Left cardiac atrium (tissue), 4 donors: ENCODE measurements at places on chromosomes 16 and 17. TPM values are rescaled to one million over a fixed set of nuclear protein-coding genes. Genes with fewer than 3 reads are reported as not detected.

DNA sequence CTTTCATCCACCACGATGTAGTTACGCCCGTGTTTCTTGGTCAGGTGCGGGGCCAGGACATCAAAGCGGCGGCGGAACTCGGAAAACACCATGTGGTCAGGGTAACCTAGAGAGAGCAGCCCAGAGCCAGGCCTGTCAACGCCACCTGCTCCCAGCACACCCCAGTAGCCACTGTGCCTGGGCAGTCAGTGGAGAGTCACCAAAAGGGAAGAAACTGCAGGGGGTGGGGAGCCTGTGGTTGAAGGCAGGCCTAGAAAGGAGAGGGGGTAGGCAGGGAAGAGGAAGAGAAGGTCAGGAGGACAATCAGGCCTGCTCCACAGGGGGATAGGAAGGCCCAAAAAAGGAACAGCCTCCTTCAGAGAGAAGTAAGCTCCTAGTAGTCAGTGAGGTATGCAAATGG is 64.1 kb downstream of the PIPOX start:
- DNase-seq, result no peak

DNA sequence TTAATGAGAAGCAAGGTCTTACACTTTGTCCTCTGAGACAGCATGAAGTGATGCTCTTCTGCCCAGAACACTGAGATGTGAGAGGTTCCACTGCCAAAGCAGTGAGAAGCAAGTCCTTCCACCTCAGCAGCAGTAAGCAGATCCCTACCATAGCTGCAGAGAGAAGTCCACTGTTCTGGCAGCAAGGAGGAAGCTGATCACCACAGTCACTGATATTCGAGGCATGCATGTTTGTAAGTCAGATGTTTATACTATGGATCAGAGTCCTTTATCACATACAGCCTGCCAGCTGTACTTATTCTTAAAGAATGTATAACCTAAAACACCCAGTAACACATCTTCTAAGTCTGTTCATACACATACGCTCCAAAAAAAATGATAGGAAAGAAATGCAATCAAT is 18.2 kb upstream of the METTL2A start:
- no peak for DNase-seq

- DNase-seq, result no peak
Observed at GRCh38 chr16:51433599-51433998, 282.5 kb upstream of the SALL1 start.

DNA sequence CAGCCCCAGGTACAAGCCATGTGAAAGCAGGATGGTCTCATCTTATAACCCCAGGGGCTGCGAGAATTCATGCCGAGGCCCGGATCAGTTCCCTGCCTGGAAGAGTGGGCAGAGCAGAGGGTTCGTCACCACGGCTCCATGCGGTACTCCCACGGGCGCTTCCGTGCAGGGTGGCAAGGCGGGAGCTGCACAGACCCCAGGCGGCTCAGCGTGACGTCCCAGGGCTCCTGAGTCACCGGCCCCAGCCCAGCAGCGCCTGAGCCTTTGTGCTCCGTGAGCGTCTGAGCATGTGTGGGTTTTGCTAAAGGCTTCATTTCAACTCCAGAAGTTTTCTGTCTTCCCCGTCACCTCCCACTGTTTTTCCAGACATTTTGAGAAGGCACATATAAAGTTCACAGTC is 71.2 kb upstream of the CHMP6 start:
- no peak for DNase-seq

DNA sequence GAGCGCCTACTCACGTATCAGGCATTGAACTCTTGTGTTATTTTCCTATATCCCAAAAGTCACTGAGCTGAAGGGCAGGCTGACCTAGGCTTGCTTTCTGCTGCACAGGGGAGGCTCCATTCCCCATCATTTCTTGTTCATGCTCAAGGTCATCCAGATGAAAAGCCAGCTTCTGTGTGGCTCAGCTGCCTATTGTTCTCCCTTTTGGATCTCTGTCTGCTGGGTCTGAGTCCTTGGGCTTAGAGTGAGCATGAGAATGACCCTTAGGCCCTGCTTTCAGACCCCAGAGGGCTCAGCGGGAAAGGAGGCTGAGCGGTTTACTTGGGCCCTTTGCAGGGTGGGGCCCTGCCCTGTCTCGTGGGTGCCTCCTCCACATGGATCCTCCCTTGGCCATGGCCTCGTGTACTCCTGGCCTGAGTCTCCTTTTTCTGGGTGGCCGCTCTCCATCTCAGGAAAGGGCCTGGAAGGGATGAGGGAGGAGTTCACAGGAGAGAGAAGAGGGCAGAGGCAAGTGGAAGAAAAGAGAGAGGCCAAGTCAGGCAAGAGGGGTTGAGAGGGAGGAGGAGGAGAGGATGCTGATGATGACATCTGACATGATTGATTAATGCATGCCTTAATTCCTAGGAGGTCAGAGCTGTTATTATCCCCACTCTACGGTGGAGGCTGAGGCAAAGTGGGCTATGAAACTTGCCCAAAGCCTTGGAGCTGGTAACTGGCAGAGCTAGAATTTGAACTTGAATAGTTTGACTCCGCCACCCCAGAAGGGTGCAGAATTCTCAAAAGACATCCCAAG is 19.8 kb upstream of the MAP3K14 start:
- DNase-seq, result no peak

DNA sequence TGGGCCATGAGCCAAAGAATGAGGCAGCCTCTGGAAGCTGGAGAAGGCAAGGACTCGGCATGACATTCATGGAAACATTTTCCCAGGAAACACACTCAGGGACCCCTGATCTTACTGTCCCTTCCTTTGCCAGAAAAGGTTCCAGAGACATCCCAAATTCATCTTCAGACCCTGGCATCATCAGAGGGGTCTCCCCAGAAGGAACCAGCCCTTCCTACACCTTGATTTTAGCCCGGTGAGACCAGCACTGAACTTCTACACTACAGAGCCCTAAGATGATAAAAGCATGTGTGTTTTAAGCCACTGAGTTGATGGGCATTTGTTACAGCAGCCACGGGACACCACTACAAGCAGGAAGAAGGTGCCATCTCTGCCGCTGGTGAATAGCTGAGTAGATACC is 262.3 kb downstream of the C16orf95 start:
- no peak for DNase-seq

DNA sequence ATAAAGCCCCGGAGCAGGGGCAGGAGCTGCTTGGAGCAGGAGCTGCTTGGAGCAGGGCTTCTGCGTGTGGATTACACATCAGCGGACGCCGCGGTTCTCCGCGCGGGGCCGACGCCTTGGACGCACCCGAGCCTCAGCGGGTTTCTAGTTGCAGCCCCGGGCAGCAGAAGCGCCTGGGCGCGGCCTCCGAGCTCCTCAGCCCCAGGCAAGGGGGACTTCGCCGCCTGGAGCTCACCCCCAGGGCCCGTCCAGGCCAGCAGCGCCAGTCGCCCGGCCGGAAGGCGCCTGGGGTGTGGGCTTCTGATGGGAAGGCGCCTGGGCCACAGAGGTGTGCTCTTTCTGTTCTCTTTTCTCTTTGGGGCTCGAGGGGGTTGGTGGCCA is 6.3 kb downstream of the FOXF1 start:
- DNase-seq, result no peak

- DNase-seq, result no peak
Observed at GRCh38 chr16:24525970-24526559, 13.3 kb upstream of the RBBP6 start.

DNA sequence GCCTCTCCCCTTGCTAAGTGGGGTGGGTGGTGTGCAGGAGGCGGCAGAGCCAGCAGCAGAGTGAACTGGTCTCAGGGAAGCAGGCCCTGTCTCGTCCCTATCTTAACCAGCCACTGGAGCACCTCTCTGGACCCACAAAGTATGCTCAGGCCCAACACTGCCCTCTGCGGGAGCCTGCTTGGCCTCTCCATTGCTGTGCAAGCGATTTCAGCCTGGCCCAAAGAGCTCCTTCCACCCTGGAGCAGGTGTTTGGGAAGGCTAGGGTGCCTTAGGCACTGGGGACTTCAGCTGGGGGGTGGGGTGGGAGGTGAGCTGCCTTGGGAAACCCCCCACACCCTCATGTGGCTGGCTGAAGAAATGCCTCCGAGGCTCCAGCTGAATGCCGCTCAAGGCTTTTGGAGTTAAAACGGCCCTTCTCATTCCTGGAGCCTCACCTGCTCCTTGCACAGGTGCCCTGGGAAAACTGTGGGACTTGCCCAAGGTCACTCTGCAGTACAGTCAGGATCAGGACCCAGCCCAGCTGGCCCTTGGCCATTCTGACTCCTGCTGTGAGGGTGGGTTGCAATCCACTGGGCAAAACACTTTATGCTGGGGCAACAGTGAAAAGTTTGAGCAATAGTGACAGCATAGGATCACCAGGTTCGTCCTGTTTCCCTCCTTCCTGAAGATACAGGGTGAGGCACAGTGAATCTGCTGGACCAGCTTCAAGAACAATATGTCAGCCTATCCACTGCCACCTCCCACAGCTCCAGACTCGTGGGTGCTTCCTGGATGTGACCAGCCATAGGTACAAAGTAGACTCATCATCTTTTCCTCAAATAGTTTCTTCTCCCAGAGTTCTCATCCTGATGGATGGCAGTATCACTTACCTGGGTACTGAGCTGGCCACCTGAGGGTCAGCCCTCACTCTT is 5.9 kb upstream of the UBE2O start:
- peak; percentile 56 for DNase-seq

DNA sequence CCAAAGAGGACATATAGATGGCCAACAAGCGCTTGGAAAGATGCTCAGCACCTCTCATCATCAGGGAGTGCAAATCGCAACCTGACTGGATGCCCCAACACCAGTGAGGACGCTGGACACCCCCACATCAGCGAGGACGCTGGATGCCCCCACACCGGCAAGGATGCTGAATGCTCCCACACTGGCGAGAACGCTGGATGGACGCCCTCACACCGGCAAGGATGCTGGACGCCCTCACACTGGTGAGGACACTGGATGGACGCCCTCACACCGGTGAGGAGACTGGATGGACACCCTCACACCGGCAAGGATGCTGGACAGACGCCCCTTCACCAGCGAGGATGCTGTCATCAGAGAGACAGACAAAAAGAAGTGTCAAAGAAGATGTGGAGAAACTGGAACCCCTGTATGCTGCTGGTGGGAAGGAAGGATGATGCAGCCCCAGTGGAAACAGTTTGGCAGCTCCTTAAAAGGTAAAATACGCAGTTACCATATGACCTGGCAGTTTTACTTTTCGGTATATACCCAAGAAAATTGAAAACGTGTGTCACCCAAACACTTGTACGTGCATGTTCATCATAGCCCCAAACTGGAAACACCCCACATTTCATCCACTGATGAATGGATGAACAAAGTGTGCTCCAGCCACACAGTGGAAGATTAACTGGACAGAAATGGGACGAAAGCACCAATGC is 10.1 kb upstream of the JPH3 start:
- DNase-seq, result no peak

DNA sequence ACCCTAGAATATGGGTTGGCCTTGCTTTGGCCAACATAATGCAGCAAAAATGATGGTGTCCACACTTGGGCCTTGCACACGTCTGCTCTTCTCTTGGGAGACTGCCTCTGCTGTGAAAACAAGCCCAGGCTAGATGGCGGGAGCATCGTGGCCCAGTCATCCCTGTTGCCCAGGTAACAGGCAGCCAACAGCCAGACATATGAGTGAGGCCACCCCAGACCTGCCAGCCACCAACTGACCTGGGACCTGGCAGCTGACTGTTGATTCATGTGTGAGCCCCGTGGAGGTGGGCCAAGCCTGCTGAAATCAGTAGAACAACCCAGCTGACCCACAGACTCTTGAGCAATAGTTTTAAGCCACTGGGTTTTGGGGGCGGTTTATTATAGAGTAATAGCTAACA is 39.4 kb upstream of the CDH3 start:
- DNase-seq, result no peak

- DNase-seq, result peak; percentile 9
Observed at GRCh38 chr16:12111223-12111622, 134.7 kb downstream of the SNX29 start.

GRCh38 chr17:31587462-31587861 is 196.0 kb downstream of the RAB11FIP4 start:
- DNase-seq, result no peak

- no peak for DNase-seq
Observed at GRCh38 chr17:5418858-5419355, 555 bp downstream of the NUP88 start.

GRCh38 chr16:82194086-82194485 is 24.1 kb upstream of the MPHOSPH6 start:
- DNase-seq, result no peak

DNA sequence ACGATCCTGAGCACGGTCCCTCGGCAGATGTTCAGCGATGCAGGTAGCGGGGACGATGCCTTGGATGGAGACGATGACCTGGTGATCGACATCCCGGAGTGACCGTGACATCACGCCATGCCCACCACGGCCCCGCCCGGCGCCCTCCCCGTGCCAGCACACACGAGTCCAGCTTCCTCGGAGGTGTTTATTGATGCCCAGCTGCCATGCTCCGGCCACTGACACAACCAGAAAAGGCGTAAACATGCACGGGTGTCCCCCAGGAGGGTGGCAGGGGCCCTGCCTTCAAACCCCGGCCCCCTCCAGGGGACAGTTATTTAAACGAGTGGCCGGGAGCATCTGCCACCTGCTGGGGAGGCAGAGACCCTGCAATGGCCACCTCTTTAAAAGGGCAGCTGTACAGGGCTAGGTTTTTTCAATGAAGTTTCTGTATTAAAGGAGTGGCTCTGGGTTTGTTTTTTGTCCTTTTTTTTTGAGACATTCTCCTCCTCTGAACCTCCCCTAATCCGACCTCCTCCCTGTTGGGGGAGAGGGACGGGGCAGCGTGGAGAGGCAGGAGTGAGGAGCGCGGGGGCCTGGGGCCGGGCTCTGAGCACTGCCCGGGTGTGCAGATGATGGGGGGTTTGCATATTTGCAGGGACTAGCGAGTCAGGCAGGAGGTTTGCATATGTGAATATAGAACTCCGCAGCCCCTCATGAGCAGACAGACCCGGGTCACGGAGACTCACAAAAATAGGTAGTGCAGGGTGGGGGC is 5.3 kb downstream of the DOC2A start:
- no peak for DNase-seq

GRCh38 chr16:53031323-53031942 is 21.3 kb downstream of the CHD9NB start:
- DNase-seq, result no peak

- no peak for DNase-seq
Observed at GRCh38 chr16:84003038-84003437, 35.0 kb downstream of the NECAB2 start.

DNA sequence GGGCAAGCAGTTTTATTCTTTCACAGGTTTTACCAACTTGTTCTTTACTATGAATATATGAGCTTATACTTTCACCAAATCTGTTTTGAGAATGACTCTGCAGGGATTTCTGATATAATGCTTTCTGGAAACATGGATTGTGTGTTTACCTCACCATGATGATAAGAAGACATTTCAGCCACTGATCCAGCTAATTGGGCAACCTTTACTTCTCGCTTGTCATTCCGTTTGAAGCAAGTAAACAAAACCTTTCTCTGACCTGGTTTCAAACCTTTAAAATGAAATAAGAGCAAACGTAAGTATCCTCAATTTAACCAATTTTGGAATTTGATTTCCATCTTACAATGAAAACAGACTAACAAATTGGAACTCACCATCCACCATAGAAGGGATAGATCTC is 13.7 kb downstream of the TOP2A start:
- DNase-seq, result no peak

GRCh38 chr17:4542003-4542725 is 13.0 kb downstream of the MYBBP1A start:
- DNase-seq, result no peak

The FSCN2 gene
- total RNA-seq, result 0.38 TPM

The SLC25A10 gene
- total RNA-seq, result 11.8 TPM

The ARHGAP44 gene
- total RNA-seq, result 7.7 TPM

The SSTR5 gene
- 1.3 TPM for total RNA-seq

The CXCL16 gene
- 6.5 TPM for total RNA-seq

The PRCD gene
- total RNA-seq, result 5.5 TPM

The C16orf46 gene
- total RNA-seq, result 0.27 TPM

The NPIPB9 gene
- total RNA-seq, result 0.35 TPM

The ADAMTS18 gene
- 0.10 TPM for total RNA-seq

The KLHL11 gene
- 4.7 TPM for total RNA-seq

The CPSF4L gene
- not detected for total RNA-seq
